Small intestine (tissue), 16 donors: ENCODE measurements at places on chromosomes 2 and 18. TPM values are rescaled to one million over a fixed set of nuclear protein-coding genes. Genes with fewer than 3 reads are reported as not detected.

DNA sequence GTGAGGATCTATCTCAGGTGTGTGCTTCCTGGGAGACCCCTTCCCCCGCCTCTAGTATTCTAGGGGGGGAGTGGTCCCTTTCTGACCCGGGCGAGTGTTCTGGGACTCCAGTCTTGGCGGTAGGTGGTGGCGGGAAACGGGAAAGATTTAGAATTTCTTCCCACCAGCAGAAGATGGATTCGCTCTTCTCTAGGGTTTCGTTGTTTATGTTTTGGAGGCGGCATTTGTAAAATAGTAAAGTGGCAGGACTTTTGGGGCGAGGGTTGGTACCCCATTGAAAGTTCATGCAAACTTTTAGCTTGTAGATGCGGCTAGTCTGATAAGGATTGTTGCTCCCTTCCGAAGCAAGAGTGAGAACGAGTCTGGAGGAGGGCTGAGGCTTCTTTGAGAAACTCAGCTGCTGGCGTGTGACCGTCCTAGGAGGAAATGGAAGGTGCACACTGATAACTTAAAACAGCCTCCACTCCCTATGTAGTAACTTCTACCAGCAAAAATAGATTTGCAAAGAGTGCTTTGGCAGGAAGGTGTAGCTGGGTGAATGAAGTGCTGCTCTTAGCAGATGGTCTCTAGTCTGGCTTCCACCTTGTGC is 412 bp downstream of the GPD2 start:
- DNase-seq = peak; percentile 56

- no peak for DNase-seq
Observed at GRCh38 chr18:74066018-74066417, 81.6 kb downstream of the FBXO15 start.

- peak; percentile 55 for DNase-seq
Observed at GRCh38 chr2:67215214-67216055, 181.7 kb upstream of the ETAA1 start.

DNA sequence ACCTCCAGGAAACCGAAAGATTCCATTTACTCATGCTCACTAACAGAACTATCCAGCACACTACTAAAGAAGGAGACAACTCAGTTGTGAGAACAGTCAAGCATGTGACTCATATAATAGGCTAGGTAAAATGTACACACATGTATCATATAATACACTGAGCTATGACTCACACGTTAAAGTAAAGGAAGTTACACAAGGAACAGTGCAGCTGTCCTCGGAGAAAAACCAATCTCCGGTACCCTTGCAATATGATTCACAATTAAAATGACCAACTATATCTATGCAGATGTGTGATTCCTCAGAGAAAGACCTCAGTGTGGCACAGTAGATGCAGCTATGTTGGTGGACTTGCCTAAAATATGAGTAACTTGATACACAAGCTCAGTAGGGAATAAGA is 76.5 kb downstream of the STRN start:
- peak; percentile 79 for DNase-seq

- no peak for DNase-seq
Observed at GRCh38 chr2:151899156-151899555, 70.9 kb upstream of the ARL5A start.

DNA sequence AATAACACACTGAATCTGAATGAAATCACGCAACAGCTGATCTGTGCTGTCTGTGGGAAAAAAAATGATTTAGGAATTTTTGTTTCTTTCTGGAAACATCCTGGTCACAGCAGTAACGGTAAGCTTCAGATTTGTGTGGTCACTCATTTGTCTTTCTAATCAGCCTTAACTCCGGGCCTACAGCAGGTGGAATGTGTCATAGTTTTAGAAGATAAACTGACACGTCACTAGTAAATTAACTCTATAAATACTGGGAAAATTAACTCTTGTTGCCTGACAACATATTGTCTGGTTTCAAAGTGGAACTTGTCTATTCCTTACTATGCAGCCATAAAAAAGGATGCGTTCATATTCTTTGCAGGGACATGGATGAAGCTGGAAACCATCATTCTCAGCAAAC is 58.1 kb upstream of the NCK2 start:
- no peak for DNase-seq

DNA sequence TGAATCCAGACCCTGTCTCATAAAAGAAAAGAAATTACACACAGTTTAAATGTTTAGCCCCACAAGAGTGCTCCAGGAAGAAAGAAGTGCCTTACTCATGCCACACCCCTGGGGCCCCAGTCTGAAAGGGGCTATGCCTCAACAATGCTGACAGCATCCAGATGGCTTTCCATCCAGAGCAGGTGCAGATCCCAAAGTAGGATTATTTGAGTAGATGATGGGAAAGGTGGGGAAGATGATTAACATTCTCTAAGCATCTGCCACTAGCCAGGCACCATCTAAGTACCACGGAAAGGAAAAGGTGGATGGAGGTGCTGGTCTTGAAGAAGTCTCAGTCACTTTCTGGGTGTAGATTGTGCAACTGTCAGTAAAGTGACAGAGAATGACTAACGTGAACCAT is 16.3 kb downstream of the DPYSL5 start:
- DNase-seq = no peak

ILKAP gene
- polyA plus RNA-seq = 37.6 TPM
